Stimulated activated CD4-positive, alpha-beta T cell treated with anti-CD3 and anti-CD28 coated beads, Interleukin-15, amount 100 ng/mL, for 1 hour (primary cell): ENCODE measurements at places on chromosomes 12 and 14.

GRCh38 chr12:90959538-90960139 lies 4.7 kb upstream of the CCER1 start:
- no peak for DNase-seq

GRCh38 chr14:91931478-91932088 lies 15.9 kb downstream of the FBLN5 start:
- no peak for DNase-seq

DNA sequence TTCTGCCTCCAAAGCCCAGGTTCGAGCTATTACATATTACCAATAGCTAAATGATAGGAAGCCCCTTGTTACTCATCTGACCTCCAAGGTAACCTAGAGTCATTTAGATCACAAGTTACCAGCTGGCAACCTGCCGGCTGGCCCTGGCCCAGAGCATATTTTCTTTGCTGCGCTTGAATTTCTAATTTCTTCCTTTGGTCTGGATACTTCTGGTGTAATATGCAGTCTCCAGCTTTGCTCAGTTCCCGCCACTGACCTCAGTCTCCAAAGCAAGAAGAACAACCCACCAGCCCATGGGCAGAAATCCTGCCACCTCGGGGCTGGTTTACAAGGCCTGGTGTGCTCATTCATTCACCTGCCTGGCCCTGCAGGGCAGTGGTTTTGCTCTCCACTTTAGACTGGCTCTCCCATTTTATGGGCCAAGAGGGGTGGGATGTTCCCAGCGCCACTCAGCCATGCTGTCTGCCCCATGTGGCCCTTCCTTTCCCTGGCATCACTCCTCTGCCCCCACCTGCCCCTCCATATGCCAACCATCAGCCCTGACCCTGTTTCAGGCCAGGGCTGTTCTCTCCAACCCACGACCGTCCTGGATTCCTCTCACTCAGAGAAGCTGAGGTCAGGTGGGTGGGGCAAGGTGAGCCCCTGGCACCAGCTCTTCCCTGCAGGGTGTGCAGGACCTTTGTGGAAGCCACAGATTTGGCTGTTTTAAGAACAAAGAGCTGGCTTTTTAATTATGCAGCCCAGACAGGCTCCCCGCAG lies 76.0 kb downstream of the PRIMA1 start:
- no peak for DNase-seq

DNA sequence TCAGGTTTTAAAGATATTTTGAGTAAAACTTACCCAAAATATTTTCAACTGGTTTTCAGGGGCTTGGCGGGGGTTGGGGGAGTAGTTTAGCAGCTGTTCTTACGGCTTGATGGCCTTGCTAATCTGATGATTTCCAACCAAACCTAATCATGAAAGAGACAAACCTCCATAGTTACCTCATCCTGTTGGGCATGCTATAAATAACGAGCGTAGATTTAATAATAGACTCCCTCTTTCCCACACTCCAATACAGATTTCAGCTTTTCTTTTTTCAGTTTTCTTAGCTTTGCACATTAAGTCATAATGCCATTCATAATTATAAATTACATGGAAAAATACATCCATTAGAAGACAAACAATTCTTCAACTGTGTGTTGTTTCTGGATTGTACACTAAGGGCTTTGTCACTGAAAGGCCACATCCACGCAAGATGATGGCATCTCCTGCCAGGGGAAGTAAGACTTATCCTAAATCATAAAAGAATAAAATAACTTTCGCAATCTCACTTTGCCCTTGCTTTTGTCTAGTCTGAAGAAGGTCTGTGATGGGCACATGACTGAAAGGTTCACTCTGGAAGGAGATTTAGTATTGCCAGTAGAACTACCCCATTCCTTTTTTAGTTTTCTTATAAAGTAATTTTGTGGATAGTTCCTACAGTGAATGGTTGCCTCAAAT lies 23.2 kb downstream of the ITPR2 start:
- no peak for DNase-seq

- DNase-seq, result no peak
Measured at GRCh38 chr12:5718680-5719079, 226.4 kb downstream of the ANO2 start.

- no peak for DNase-seq
Measured at GRCh38 chr14:81743605-81744004, 210.0 kb upstream of the SEL1L start.

- DNase-seq, result no peak
Measured at GRCh38 chr12:114440270-114441038, 34.5 kb upstream of the TBX5 start.

- DNase-seq, result no peak
Measured at GRCh38 chr14:95374239-95374997, 54.7 kb upstream of the CLMN start.

GRCh38 chr14:22837750-22838538 lies 1.6 kb downstream of the MMP14 start:
- no peak for DNase-seq

- DNase-seq, result peak; percentile 2
Measured at GRCh38 chr12:89494411-89495231, 30.0 kb downstream of the GALNT4 start.

DNA sequence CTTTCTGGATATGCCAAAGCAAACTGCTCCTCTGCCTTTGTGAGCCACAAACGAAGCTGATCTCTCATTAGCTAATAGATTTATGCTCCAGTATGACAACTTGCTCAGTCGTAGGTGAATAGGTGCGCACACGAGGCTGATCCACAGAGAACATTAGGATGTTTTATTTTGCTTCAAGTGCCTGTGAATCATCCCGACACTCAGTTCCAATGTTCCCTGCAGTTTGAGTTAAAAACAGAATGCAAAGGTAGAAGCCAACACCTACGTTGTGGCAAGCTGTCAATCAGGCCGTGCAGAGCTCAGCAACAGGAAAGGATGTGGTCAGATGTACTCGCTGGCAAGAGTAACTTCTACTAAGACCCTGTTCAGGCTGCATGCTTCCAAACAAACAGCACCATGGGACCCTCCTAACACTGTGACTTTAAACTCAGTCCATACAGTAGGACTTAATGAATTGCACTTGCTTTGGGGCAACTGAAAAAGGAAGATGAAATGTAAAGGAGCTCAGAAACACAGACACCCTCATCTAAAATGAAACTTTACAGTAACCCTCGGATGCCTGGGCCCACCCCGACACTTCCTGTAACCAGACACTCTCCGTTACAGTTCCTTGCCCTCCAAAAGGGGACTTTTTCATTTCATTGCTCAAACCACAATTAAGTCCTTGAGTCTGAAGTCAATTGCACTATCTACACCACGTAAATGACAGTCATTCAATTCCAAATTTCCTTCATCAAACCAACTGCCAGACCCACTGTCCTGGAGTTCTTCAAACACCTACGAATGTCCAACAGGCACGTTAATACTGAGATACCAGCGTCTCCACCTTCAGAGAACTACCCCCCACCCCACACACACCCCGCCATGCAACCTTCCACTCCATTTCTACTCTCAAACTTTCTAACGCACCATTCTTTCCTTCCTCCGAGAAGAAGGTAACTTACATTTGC lies 1.6 kb downstream of the CCDC88C start:
- DNase-seq, result peak; percentile 40

DNA sequence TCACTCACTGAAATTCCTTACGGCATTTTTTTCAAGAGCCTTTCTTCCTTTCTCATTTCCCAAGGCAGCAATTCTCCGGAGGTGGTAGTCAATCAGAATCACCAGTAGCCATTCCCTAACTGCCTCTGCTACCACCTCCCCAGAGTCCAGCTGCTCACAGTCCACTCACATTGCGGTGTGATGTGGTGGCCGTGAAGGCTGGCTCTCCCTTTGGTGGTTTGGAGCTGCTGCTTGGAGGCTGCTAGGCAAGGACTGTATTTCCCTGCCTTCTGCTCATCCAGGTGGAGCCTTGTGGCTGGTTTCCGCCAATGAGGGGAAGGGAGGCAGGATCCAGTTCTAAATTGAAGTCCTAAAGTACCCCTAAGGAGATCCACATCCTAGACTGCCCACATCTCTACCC lies 222.0 kb downstream of the ANO2 start:
- no peak for DNase-seq

GRCh38 chr12:109961201-109961600 lies 35.0 kb downstream of the GIT2 start:
- no peak for DNase-seq

DNA sequence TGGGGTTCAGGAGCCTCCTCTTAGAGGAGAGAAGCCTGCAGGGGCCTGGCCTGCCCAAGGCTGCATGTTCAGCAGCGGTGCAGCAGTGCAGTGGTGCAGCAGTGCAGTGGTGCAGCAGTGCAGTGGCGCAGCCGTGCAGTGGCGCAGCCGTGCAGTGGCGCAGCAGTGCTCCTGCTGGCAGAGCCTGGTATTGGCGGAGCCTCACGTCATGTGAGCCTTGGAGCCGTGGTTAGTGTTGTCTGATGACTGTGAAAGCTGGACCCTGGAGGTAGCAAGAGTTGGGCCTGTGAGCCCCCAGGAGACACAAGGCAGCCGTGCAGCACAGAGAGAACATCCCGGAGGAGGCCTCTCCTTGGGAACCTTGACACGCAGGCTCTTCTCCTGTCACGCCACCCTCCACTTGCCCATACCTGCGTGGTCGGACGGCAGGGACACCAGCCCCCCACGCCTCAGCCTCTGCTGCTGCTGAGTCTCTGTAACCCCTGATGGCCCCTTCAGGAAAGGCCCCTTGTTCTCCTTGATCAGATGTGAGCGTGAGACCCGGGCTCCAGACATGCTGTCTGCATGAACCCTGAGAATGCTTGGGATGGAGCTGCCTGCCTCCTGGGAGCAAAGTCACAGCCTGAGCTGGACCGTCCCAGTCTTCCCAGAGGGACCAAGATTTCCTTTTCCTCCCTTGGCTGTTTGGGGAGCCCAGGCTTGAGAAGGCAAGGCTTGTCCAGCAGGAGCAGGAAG lies 193.7 kb downstream of the KIF26A start:
- DNase-seq, result no peak

- no peak for DNase-seq
Measured at GRCh38 chr14:85332401-85332800, 197.5 kb upstream of the FLRT2 start.

DNA sequence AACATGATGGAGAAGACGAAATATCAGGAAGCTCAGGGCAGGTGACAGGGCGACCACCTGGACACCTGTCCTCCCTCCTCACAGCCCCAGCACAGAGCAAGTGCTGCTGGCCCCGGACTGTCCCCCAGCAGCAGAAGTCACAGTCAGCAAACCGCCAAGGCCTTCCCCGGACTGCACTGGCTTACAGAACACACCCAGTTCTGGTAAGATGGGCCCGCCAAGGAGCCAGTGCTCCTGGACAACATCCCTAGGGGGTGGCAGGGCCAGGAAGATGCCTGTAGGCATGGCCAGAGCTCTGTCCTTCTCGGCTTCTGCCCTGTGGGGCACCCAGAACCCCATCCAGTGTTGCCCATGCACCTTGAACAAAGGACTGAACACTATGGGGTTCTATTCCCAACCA lies 77.9 kb downstream of the BCL11B start:
- no peak for DNase-seq

GRCh38 chr14:35573911-35574310 lies 39.9 kb downstream of the INSM2 start:
- no peak for DNase-seq

- DNase-seq, result no peak
Measured at GRCh38 chr12:56521590-56522371, at the start of gene RBMS2. Gene RBMS2, plus strand, starts transcription at chr12:56521820. Its CDS starts 204 bp downstream, at chr12:56522024.

- no peak for DNase-seq
Measured at GRCh38 chr12:70920891-70921290, 353 bp upstream of the PTPRR start.

- no peak for DNase-seq
Measured at GRCh38 chr12:85310025-85310424, 30.0 kb downstream of the ALX1 start.

DNA sequence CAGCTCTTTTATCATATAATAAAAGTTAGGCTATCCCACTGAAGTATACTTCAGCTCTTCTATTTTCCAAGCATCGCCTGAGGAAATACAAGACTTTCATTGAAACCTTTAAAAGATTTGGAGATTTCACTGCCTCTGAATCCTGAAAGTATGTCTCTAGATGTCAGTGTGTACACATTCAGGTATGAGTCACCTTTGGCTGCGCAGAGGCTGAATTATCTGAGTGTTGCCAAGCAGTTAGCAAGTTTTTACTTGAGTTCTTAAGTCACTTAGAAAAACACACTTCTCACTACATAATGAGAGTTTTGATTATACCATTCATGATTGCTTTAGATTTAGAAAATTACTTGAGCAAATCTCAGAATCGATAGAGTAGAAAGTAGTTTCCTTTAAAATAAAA lies 210.3 kb downstream of the TMTC2 start:
- DNase-seq, result no peak

- no peak for DNase-seq
Measured at GRCh38 chr12:59164991-59165718, 244.9 kb upstream of the LRIG3 start.

- peak; percentile 57 for DNase-seq
Measured at GRCh38 chr12:125183187-125184067, 118.2 kb downstream of the AACS start.
